ENCODE measurements at places on chromosomes 11 and 22. TPM values are rescaled to one million over a fixed set of nuclear protein-coding genes. Genes with fewer than 3 reads are reported as not detected.

GSTT2 gene
- 0.95 TPM for total RNA-seq

NAALADL1 gene
- total RNA-seq, result 45.2 TPM

CD3E gene
- 76.1 TPM for total RNA-seq

- DNase-seq, result no peak
Observed at GRCh38 chr11:40387240-40387980, 1072.0 kb downstream of the LRRC4C start.

- no peak for DNase-seq
Observed at GRCh38 chr11:45538939-45539338, 126.5 kb downstream of the CHST1 start.
